Ureter (tissue), 1 donor: ENCODE measurements at places on chromosomes 13 and 19. TPM values are rescaled to one million over a fixed set of nuclear protein-coding genes. Genes with fewer than 3 reads are reported as not detected.

MAST1 gene
- total RNA-seq: 0.36 TPM

NPAS1 gene
- not detected for total RNA-seq

C19orf81 gene
- total RNA-seq: 1.6 TPM

GRCh38 chr13:113759525-113760137 lies 605 bp downstream of the TMEM255B start:
- no peak for DNase-seq

GRCh38 chr19:15443838-15444237 lies 5.9 kb downstream of the WIZ start:
- DNase-seq: no peak

DNA sequence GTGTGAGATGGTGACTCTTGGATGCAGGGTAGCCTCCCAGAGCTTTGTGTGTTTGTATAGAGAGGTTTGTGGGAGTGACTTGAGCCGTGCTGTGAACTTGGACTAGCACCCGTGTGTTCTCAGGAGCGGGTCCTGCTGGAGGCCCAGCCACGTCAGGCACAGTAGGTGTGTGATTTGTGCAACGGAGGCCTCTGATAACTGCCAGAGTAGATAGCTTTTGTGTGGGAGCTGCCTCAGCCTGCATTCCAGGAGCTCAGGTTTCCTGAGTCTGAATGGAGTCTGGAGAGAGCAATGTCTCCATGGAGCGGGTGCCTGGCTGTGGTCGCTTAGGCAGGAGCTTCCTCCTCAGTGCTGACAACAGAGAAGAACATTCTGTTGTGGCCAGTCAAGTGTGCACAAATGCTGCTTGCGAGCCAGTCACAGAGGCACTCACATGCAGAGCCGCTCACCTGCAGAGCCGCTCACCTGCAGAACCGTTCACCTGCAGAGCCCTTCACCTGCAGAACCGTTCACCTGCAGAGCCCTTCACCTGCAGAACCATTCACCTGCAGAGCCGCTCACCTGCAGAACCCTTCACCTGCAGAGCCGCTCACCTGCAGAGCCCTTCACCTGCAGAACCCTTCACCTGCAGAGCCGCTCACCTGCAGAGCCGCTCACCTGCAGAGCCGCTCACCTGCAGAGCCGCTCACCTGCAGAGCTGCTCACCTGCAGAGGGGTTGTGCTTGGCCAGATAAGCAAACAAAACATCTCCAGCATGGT lies 32.6 kb downstream of the TFDP1 start:
- no peak for DNase-seq

DNA sequence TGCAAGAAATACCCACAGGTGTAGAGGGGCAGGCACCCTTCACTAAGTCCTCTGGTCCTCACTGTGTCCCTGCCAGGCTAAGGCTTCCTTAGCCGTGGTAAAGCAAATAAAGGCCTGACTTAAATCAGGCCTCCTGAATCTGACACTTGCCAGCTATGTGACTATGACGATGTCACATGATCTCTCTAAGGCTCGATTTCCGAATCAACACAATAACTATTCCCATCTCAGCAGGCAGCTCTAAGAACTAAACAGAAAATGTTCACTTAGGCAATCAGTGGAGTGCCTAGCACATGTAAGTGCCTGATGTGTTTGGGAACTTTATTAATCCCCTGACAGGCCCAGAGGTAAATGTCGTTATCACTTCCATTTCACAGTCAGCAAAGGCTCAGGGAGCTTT lies 2.0 kb downstream of the ZNF550 start:
- no peak for DNase-seq

DNA sequence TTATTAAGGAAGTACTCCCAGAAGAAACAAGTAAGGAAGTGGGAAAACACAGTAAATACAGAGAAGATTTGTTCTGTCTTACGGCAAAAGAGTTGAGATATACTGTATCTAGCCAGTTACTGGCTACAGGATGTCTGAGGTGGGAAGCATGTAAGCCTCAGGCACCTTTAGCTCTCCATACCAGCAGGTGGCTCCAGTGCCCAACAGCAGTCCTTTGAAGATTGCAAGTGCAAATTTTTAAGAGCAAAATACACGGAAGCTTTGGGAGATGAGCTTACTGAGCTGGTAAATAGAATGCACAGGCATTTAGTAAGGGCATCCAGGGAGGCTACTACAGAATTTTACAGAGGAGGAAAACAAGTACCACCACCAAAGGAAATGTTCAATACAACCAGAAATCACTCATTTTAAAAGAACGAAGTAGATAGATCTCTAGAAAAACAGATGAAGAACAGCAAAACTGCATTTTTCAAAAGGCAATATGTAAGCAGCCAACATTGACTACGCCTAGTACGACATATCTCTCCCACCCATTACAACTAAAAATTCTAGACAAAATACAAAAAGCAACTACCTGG lies 57.9 kb upstream of the VSTM2B start:
- peak; percentile 12 for DNase-seq

GRCh38 chr13:34654647-34655046 lies 287.4 kb upstream of the NBEA start:
- DNase-seq: no peak

DNA sequence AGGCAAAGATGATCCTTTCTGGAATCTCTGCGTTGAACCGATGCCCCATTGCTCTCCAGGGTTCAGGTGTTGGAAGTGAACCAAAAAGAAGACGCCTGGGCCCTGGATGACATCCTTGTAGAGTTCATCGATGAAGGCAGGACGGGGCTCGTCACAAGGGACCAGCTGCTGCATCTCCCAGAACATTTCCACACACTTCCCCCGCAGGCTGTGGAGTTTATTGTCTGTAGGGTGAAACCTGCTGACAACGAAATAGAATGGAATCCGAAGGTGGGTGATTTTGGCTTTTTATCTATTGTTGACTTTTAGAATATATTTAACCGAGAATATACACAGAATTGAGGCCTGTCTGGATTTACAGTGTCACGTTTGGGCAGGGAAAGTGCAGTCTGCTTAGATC lies 58.4 kb downstream of the SLC7A9 start:
- DNase-seq: no peak

DNA sequence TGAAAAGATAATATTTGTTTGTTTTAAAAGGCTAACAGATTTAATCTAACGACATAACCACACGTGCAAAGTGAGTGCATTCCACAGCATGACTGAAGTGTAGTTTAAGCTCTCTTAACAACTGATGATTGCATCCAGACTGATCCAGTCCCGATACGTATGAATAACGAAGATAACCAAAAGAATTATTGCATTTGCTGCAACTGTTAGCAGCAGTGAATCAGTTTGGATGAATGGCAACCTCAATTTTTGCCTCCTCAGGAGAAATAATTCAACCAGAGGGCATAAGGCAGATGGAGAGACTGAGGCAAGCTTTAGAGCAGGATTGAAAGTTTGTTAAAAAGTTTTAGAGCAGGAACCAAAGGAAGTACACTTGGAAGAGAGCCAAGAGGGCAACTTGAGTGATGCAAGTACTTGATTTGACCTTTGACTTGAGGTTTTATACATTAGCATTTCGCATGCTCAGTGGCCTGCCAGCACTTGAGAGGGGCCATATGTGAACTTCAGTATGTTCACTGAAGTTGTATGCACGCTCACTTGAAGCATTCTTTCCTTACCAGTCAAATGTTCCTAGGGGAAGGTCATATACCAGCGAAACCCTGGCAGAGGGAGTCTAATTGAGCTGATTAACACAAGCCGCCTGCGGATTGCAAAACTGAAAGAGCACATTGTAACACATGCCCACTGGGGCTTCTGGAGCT lies 835.0 kb upstream of the PCDH20 start:
- DNase-seq: no peak

GRCh38 chr13:84431646-84432045 lies 549.4 kb upstream of the SLITRK1 start:
- no peak for DNase-seq
